ENCODE measurements at places on chromosomes 6 and 20. TPM values are rescaled to one million over a fixed set of nuclear protein-coding genes. Genes with fewer than 3 reads are reported as not detected.

DNA sequence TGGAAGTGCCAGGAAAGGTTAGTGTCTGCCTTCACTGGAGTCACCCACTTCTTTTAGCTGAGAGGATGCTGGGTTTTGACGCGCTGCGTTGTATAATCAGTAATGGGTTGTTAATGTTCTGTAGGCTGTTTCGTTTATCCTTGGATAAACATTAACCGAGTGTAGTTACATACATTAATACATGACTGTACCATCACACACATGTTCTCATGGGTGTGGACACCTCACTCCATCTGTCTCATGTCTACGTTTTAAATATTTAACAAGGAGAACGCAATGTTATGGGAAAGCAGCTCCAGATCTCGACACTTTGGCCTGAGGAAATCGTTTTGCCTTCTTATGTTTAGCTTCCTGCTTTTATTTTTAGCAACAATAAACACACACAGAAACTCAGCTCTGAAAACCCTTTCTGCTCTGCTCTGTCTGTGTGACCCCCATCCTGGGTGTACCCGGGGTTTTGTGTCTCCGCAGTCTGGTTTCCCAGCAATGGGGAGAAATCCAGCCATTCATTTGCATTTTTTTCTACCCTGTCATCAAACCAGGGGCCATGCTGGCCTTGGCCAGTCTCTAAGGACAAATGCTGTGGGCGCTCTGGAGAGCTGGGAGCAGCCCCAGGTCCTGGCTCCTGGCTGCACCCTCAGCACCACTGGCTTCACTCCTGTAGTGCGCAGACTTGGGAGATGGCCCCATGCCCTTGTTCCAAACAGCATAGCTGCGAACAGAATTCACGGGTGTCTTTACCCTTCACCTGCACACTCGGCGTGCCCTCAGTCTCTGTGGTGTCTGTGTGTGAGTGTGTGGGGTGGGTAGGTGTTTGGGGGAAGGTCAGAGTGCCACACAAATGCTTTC, 110.8 kb downstream of the ERMARD start:
- DNase-seq: no peak

- no peak for DNase-seq
Measured at GRCh38 chr6:54135665-54136369, 24.6 kb downstream of the MLIP start.

DNA sequence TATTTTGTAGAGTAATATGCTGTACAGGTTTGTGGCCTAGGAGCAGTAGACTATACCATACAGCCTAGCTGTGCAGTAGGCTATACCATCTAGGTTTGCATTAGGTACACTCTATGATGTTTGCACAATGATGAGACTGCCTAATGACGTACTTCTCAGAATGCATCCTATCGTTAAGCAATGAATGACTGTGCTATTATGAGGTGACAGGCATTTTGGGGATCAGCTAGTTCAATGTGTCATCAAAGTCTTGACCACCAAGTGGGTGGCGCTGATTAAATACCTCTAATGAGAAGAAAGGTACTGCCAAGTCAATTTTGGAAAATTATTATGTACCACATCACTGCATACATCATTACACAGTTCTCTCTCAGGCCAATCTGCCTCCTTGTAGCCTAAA, 190.2 kb downstream of the BACH2 start:
- DNase-seq: no peak

GRCh38 chr20:58469616-58470015, 45.6 kb downstream of the APCDD1L start:
- no peak for DNase-seq

- DNase-seq: no peak
Measured at GRCh38 chr6:132790450-132790849, 8.0 kb downstream of the SLC18B1 start.

DNA sequence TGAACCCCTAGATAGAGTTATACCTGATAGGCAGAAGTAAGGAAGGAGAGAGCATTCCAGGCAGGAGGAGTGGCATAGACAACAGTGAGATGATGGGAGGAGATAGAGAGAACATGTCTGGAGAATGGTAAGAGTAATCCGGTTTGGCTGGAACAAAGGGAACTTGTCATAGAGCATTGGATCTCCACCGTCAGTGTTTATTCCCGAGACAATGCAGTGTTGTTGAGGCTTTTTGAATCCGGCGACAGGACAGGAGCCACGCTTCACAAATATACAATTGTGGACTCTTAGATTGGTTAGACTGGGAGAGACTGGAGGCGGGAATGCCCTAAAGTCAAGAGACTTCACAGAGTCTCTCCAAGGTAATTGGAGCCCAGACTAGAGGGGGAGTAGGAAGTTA, 119.8 kb downstream of the ANKS1A start:
- DNase-seq: no peak

DNA sequence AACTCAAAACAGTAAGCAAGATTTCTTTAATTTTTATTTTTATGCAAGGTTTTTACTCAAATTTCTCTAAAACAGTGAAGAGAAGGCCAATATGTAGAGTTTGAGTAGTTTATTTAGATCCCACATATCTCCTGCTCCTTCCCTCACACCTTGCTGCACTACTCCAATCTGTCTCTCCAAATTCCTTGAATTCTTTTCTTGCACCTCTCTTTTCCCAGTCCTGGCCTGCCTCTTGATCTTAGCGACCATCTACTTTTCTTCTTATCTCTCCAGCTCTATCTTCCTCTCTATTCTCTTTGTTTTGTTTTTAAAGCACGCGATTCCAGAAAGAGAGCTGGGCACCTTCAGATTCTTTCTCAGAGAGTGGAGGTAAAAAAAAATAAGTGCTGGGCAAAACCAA, 86.7 kb upstream of the KCNQ5 start:
- DNase-seq: no peak

DNA sequence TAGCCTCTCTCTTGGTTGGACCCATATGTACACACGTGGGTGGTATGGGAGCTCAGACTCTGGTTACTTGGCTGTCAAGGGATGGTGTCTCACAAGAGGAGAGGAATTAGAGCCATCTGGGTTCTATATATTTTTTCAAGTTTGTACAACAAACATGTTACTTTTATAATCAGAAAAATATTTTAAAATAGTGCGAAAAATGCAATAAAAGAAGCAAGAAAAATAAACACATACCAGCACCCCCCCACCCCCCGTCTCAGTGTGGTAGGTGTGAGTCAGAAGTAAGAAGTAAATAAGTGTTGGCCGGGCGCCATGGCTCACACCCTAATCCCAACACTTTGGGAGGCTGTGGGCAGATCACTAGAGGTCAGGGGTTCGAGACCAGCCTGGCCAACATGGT, 2.1 kb upstream of the TIAM2 start:
- no peak for DNase-seq

Gene NT5E
- total RNA-seq: 0.47 TPM

Gene AVP
- total RNA-seq: not detected

Gene ACSS1
- total RNA-seq: 0.08 TPM

All from HT1080 (cell line).